ENCODE measurements at places on chromosomes 2 and 18.
A peak's percentile ranks its signal among the peaks of the same experiment; 100 is the strongest.

- DNase-seq: peak; percentile 2
Measured at GRCh38 chr2:191051825-191052778, 38.1 kb upstream of the STAT1 start.

GRCh38 chr2:229220254-229220653 lies 50.8 kb downstream of the PID1 start:
- DNase-seq: no peak

DNA sequence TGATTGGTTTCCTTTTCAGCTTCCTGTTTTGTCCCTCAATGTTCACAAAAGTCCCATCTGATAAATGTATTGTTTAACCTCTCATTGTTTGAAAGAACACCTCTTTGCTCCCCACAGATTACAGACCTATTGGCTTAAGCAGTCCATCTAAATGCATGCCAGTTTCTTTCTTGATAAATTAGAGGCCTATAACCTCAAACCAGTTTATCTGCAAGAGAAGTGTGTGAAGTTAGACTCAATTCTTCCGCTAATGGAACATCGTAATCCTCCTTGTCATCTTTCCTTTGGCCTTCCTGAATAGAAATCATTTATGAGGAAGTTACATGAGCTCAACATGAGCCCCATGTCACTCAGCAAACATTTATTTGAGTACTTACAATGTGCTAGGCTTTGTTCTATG lies 74.0 kb downstream of the FRZB start:
- no peak for DNase-seq

GRCh38 chr2:59874971-59875755 lies 678.3 kb downstream of the BCL11A start:
- no peak for DNase-seq

GRCh38 chr2:186976329-186976728 lies 127.4 kb upstream of the ZSWIM2 start:
- no peak for DNase-seq

GRCh38 chr18:25895518-25895917 lies 194.9 kb downstream of the SS18 start:
- DNase-seq: no peak

DNA sequence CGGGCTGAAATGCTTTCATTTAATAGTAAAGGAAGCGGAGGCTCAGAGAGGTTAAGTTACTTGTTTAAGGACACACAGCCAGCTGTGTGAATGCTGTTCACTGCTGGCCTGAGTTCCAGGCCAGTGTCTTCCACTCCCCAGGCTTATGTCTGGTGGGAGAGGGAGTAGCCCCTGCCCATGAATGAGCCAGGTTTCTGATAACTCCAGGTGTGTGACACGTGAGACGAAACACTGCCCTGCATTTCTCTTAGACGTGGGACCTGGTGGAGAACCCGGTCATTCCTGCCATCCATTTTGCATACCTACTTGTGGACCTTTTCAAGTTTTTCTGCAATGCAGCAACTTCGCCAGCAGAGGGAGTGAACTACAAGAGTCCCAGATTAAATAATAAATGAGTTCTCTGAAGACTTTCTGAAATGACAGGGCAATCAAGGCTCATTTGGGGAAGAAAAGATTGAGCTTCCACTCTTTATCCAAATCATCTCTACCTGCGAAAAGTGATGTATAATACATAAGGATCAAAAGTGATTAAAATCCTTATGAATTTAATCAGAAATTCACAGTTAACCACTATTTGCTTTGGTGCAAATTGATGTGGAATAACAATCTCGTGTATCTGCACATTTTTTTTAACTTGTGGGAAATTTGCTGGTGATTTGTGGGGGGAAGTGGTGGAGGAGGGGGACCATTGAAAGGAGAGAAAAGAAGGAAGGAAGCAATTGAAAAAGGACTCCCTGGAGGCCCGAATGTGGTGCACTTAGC lies 79.4 kb upstream of the ASB18 start:
- DNase-seq: peak; percentile 71

DNA sequence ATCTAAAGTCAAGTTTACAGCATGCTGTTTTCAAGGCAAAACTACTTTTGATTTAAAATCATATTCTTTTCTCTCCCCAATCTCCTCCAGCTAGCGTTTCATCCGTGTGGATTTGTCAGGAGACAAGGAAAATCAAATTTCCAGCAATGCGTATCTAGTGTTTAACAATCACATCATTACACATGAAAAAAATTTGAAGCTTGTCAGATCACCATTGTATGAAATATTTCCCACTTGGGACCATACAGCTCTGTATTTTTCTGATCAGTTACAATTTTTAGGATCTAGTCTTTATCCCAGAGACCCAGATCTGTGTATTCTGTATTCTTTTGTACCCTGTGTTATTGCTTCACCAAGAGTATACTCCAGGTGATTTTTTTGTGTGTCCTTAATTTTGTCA lies 28.6 kb upstream of the CYP1B1 start:
- no peak for DNase-seq
